Immature natural killer cell (primary cell): ENCODE measurements at places on chromosomes 7 and 10. TPM values are rescaled to one million over a fixed set of nuclear protein-coding genes. Genes with fewer than 3 reads are reported as not detected.

The PANK1 gene
- polyA plus RNA-seq = 1.4 TPM

GRCh38 chr10:74967911-74968666 is 141.7 kb downstream of the KAT6B start:
- DNase-seq = no peak

DNA sequence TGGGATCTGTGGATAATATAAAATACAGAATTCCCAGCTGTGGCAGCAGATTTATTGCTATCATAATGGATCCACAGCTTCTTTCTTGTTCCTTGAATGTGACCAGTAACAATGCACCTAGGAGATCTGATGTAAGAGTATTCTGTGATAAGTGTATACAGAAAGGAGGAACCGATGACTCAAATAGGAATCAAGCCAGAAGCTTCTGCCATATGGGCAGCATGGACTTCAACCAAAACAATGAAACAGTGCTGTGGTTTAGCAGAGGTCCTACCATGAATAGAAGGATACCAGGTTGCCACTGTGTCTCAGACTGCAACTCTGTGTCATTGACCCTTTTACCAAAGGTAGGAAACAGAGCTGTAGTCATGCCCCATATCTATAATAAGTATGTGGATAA is 81.8 kb downstream of the PTPRZ1 start:
- DNase-seq = no peak

GRCh38 chr7:75727881-75728593 is 10.7 kb downstream of the HIP1 start:
- DNase-seq = peak; percentile 89

DNA sequence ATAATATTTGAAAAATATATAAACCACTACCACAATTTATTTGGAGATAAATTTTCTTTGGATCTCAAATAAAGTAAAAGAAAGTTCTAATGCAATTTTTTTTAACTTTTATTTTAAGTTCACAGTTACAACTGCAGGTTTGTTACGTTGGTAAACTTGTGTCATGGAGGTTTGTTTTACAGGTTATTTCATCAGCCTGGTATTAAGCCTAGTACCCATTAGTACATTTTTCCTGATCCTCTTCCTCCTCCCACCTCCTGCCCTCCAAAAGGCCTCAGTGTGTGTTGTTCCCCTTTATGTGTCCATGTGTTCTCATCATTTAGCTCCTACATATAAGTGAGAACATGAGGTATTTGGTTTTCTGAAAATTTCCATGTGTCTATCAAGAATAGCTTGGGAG is 54.5 kb downstream of the CAV1 start:
- DNase-seq = no peak

The CYTH3 gene
- 5.8 TPM for polyA plus RNA-seq

GRCh38 chr10:105044902-105045301 is 403.8 kb downstream of the SORCS3 start:
- no peak for DNase-seq

GRCh38 chr10:119872860-119873681 is 428 bp upstream of the MCMBP start:
- DNase-seq = peak; percentile 84

The AFAP1L2 gene
- polyA plus RNA-seq = 1.2 TPM

The VAX1 gene
- not detected for polyA plus RNA-seq

The KCP gene
- polyA plus RNA-seq = not detected

DNA sequence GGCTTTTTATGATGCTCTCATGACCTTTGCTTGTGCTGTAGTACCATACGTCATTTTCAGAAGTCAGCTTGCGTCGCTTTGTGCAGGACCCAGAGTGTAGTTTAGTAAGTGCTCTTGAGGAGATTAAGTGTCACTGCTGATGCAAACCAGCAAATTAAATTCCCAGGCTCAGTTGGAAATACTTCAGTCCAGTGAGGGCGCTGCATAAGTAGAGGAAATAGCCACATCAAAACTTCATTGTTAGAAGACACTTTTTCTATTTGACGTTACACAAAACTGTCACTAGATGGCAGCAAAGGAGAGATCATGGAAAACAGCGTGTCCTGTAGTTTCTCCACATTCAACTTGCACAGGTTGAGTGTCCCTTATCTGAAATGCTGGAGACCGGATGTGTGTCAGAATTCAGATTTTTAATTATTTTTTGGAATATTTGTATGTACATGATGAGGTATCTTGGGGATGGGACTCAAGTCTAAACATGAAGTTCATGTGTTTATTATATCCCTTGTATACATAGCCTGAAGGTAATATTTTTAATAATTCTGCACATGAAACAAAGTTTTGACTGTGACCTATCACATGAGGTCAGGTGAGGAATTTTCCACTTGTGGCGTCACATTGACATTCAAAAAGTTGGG is 7.9 kb downstream of the ZNF22 start:
- peak; percentile 70 for DNase-seq

The GALNT17 gene
- polyA plus RNA-seq = not detected

- no peak for DNase-seq
Measured at GRCh38 chr7:149598721-149599308, 101.2 kb upstream of the ZNF746 start.

GRCh38 chr10:26368463-26368862 is 69.7 kb upstream of the APBB1IP start:
- DNase-seq = no peak

DNA sequence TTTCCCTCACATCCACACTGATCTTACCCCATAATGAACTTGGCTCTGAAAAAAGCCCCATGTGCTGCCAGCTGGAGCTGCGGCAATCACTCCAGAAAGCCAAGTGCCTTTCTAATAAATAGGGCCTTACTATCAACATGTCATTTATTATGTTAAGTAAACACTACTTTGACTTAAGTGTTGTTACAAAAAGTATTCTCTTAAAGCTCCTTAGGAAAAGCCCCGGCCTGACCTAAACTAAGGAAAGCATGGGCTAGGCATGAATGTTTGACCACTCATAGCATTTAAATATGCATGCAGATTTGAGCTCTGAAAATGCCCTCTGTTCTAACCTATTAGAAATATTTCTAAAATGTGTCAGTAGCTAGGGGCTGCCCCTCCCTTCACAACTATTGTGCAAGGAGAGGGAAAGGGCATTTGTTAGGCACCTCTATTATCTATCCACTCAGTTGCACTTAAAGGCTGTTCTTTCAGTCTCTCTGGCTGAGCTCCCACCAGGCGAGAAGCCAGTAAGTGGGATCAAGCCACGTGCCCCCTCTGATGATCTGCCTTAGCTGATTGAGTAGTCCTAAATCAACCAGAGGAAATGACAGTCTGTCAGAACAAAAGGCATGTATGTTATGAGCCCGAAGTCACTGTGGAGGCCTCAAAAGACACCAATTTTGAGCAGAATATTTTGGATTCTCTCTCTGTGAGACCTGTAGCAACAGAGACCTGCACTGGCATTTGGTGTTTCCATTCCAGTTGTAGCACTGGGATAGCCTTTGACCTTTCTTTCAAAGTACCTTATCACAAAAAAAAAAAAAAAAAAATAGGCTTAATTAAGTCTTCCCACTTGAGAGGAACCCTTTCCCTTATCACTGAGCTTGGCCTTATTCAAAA is 77.1 kb downstream of the ITGB8 start:
- no peak for DNase-seq

The TMEM184A gene
- polyA plus RNA-seq = not detected

GRCh38 chr10:49758249-49758930 is 3.7 kb downstream of the OGDHL start:
- DNase-seq = no peak

DNA sequence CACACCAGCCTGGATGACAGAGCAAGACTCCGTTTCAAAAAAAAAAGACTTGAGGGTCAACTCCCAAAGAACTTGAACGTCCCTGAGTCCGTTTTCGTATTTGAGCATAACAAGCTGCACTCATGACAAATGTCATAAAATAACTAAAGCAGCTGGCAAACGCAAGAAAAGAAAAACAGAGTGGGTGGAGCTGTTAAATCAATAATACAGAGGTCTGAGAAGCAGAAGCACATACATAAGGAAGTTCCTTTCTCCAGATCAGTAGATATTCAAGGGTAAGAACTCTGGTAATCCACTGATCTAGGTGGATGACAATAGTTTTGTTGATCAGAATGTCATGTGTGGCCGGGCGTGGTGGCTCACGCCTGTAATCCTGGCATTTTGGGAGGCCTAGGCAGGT is 150.1 kb downstream of the FAM107B start:
- no peak for DNase-seq

GRCh38 chr10:71319042-71319799 is at the start of gene SLC29A3:
TSS of gene SLC29A3 (plus strand) at chr10:71319259. CDS start at chr10:71319310, 51 bp downstream.
- peak; percentile 80 for DNase-seq

- DNase-seq = no peak
Measured at GRCh38 chr7:100477871-100478267, 1.1 kb downstream of the TSC22D4 start.

The LDB3 gene
- not detected for polyA plus RNA-seq

DNA sequence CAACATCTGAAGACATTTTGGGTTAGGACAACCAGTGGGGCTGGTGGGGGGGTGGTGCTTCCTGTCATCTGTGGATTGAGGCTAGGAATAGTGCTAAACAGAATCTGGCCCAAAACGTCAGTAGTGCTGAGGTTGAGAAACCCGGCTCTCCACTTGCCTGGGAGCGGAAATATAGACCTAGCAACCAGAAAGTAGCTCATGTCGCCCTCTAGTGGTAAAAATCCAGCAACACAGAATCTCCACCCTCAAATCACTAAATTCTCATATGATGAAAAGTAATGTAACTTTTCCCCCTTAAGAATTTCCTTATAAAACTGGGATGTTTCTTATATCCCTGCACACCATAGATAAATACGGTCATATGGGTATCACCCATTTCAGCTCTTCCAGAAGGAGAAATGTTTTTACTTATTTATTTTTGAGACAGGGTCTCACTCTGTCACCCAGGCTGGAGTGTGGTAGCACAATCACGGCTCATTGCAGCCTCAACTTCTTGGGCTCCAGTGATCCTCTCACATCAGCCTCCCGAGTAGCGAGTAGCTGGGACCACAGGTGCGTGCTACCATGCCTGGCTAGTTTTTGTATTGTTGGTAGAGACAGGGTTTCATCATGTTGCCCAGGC is 34.4 kb downstream of the ZC3HAV1 start:
- peak; percentile 83 for DNase-seq

DNA sequence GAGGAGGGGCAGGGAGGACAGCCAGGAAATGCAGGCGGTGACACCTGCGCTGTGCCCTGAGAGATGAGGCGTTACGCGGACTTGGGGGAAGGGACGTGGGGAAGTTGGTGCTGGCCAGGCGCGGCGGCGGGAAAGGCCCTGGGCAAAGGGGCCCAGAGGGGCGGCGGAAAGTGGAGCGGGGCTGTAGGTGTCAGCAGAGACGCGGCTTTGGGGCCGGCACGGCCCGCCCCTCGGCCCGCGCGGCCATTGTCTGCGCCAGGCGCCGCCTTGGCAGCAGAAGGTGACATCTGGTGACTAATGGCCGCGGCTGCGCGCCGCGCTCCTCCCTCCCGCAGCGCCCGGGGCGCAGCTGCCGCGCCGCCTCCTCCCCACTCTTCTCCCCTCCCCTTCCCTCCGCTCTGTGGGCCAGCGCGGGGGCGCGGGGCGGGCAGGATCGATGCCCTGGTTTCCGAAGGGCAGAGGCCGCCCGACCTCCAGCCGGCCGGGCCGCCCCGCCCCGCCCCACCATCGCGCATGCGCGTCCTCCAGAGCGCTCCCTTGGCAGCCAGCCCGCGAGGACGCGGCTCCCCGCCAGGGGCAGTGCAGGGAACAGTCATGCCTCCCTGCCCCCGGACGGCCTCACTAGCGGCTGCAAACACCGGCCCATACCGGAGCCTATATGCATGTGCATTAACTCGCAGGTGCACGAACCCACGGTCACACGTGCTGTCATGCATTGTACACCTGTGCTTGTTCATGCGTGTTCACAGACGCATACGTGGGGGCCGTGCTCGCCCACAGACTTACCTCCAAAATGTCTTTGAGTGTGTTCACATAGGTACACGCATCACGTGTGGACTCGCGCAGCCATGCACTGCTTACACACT is 269.6 kb downstream of the RPS24 start:
- DNase-seq = peak; percentile 96

The ACTR3C gene
- polyA plus RNA-seq = 8.8 TPM

The TRIP6 gene
- not detected for polyA plus RNA-seq

DNA sequence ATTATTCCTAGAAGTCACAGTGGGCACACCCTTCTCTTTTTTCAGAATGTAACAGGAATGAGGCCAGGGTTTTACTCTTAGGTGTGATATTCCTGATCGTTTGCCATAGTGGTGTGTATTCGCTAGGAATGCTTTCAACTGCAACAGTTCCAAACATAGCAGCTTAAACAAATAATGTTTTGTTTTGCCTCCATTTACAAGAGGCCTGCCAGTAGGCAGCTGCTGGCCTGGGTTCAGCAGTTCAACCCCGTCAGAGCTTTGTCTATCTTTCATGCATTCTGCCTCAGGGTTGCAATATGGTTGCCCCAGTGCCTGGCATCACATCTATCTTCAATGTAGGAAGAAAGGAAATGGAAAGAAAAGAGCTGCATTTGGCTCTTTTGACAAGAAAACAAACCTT is 21.7 kb upstream of the RET start:
- no peak for DNase-seq

The SFTPA1 gene
- not detected for polyA plus RNA-seq

The PTPRE gene
- polyA plus RNA-seq = 35.7 TPM

GRCh38 chr10:5945561-5946418 is 31.6 kb downstream of the IL15RA start:
- DNase-seq = peak; percentile 4

DNA sequence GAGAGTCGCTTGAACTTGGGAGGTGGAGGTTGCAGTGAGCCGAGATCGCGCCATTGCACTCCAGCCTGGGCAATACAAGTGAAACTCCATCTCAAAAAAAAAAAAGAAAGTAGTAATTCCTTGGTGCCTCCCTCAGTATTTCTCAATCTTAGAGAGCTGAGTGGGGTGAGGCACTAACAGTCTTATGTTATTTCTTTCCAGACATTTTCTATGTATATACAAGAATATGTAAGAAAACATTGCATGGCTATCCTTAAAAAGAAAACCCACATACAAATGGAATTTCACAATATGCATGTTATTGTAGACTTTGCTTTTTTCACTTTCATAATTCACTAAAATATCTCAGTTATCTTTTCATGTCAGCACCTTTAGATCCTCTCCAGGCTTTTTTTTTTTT is 13.6 kb upstream of the SLF2 start:
- DNase-seq = no peak

GRCh38 chr7:74093671-74094223 is 10.1 kb downstream of the LIMK1 start:
- no peak for DNase-seq

DNA sequence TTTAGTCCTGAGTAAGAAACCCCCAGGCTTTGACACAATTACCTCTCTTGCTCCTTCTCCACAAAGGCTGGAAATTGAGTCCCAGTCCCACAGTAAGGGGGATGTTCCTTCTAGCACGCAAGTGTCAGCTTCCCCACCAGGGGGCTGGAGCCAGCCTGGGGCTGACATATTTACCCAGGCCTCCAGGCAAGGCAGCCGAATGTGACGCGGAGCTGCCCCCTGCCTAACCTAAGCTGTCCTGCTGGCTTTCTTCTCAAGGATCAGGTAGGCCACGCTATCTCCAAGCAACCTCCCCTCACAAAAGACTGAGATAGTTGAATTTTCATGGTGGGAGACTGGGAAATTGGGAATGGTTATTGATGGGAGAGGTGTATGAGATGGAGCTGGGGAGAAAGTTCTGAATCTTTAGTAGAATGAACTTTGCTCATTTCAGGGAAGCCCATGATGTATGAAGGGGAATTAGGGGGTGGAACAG is 19.2 kb upstream of the BMPER start:
- DNase-seq = no peak

GRCh38 chr7:107960272-107960671 is 42.7 kb downstream of the LAMB1 start:
- no peak for DNase-seq
